Breast epithelium (tissue), 4 donors: ENCODE measurements at places on chromosomes 5 and 9. TPM values are rescaled to one million over a fixed set of nuclear protein-coding genes. Genes with fewer than 3 reads are reported as not detected.

BARHL1 gene
- total RNA-seq, result not detected

PLEKHG4B gene
- not detected for total RNA-seq

CDO1 gene
- 342 TPM for total RNA-seq

PTGES2 gene
- total RNA-seq, result 86.9 TPM

MEGF9 gene
- total RNA-seq, result 27.2 TPM

GFI1B gene
- total RNA-seq, result not detected

RASA1 gene
- 31.8 TPM for total RNA-seq

FOXI1 gene
- total RNA-seq, result 1.3 TPM

PCDHA4 gene
- 2.6 TPM for total RNA-seq

PTRH1 gene
- total RNA-seq, result 26.2 TPM
